ENCODE measurements at places on chromosomes 11 and 22. TPM values are rescaled to one million over a fixed set of nuclear protein-coding genes. Genes with fewer than 3 reads are reported as not detected.

The NOX4 gene
- total RNA-seq = not detected

The OR51L1 gene
- total RNA-seq = not detected

The CHRDL2 gene
- total RNA-seq = not detected

The RTN4RL2 gene
- not detected for total RNA-seq

The CENATAC gene
- total RNA-seq = 53.4 TPM

The RAB38 gene
- total RNA-seq = 2.2 TPM

GRCh38 chr11:126465573-126466188, 110.2 kb downstream of the ST3GAL4 start:
- H3K4me1 ChIP-seq = peaks cover 30% of the 10 kb centered on the region
- H3K4me3 ChIP-seq = peak overlapping the region; percentile 58
- no peaks in the 10 kb centered on the region for H3K36me3 ChIP-seq
- H3K27me3 ChIP-seq = no peaks in the 10 kb centered on the region
- DNase-seq = no peak

DNA sequence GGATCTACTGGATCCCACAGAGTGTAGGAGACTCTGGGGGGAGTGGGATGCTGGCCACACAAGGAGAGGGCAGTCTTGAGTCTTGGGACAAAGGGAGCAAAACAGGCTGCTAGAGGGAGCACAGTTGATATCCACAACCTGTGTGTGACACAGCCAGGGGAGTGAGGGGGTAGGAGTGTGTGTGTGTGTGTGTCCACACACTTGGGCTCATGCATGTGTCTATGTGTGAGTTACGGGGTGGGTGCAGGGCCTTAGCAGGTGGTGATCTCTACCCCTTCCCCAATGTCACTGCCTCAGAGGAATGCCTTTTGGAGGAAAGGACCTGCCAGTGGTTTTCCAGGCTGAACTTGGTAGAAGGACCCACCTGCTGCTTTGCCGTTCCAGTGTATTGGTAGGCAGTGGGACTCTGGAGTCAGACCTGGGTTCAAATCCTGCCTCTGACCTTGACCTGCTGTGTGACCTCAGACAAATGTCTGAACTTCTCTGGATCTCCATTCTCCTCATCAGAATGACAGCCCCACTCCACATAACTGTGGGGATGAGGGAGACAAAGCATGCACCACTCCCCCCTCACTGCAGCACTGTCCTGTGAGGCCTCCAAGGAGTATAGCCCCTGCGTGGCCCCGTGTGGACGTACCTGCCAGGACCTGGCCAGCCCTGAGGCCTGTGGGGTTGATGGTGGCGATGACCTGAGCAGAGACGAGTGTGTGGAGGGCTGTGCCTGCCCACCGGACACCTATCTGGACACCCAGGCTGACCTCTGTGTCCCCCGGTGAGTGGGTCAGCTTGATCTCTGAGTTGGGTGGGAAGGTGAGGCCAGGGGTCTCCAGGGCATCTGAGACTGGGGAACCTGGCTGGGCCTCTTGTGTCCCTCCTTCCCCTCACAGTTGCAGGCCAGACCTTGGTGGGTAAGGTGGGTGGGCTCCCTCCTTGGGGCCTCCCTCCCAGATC, 27.4 kb downstream of the OTOG start:
- no peak overlapping the region for H3K4me3 ChIP-seq
- H3K4me1 ChIP-seq = peaks cover 9% of the 10 kb centered on the region
- H3K27me3 ChIP-seq = peaks cover 7% of the 10 kb centered on the region
- H3K27ac ChIP-seq = no peak overlapping the region

- no peak for DNase-seq
- no peak overlapping the region for H3K27ac ChIP-seq
- no peaks in the 10 kb centered on the region for H3K27me3 ChIP-seq
- no peaks in the 10 kb centered on the region for H3K36me3 ChIP-seq
- H3K4me1 ChIP-seq = no peaks in the 10 kb centered on the region
Observed at GRCh38 chr11:132123449-132123848, 753.0 kb downstream of the NTM start.

GRCh38 chr11:7787239-7787638, 9.5 kb downstream of the OR5P2 start:
- peaks cover 7% of the 10 kb centered on the region for H3K36me3 ChIP-seq
- no peak for DNase-seq

DNA sequence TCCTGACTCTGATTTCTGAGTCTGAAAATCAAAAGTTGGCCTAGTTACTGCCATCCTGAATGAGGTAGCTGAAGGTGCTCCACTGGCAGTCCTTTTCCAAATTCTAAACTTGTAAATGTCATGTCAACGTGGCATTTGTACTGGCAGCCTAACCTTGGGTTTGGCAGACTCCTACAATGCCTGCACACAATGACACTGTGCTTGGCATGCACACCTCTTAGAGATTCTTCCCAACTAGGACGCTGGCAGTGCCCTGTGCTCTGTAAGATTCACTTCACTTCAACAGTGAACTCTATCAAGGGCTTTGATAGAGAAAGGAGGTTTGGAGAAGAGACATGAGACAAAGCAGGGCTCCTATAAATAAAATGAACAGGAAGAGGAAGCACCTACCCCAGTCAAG, 21.9 kb upstream of the PPP2R1B start:
- H3K27me3 ChIP-seq = no peaks in the 10 kb centered on the region
- H3K4me1 ChIP-seq = no peaks in the 10 kb centered on the region
- no peak overlapping the region for H3K4me3 ChIP-seq
- H3K36me3 ChIP-seq = peaks cover 10% of the 10 kb centered on the region
- no peak for DNase-seq

GRCh38 chr11:105034813-105035620, at the start of gene CASP1:
CASP1 (minus strand) TSS chr11:105035144; CDS start chr11:105035113, 31 bp downstream.
- peak within 1 kb of the TSS; percentile 90 for H3K27ac ChIP-seq
- H3K36me3 ChIP-seq = peaks cover 25% of the 10 kb centered on the region
- peak; percentile 66 for DNase-seq
- H3K4me3 ChIP-seq = peak within 1 kb of the TSS; percentile 92

DNA sequence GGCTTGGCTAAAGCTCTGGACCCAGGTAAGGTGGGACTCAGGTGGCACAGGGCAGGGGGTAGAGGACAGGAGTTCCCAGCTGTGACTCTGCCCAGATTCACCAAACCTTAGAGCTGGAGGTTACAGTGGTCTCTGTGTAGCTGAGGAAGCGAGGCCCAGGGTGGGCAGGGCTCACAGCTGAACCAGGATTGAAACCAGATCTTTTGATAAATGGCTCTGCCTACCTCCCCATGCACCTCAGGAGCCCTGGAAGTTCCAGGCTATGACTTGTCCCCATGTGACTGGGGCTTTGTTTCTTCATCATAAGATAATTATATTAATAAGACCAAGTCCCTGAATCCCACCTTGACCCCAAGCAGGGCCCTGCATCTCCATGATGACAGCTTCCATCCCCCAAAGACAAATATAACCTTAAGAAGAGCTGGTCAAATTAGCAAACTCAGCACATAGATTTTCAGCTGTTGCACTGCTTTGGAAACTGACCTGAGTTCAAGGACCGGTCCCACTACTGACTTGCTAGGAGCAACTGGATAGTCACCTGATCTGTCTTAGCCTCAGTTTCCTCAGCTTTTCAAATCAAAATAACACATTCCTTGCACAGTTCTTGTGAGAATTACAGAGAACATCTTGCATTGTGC, 21.3 kb upstream of the TSKU start:
- H3K4me3 ChIP-seq = no peak overlapping the region
- H3K4me1 ChIP-seq = peaks cover under 1% of the 10 kb centered on the region
- no peaks in the 10 kb centered on the region for H3K36me3 ChIP-seq
- no peak overlapping the region for H3K27ac ChIP-seq
- no peak for DNase-seq

- no peak overlapping the region for H3K4me3 ChIP-seq
- no peaks in the 10 kb centered on the region for H3K36me3 ChIP-seq
- no peaks in the 10 kb centered on the region for H3K27me3 ChIP-seq
- no peaks in the 10 kb centered on the region for H3K4me1 ChIP-seq
- H3K27ac ChIP-seq = no peak overlapping the region
- peak; percentile 44 for DNase-seq
Observed at GRCh38 chr22:19876941-19877625, 22.4 kb upstream of the GNB1L start.

- no peaks in the 10 kb centered on the region for H3K36me3 ChIP-seq
- H3K27me3 ChIP-seq = peaks cover 26% of the 10 kb centered on the region
- no peak overlapping the region for H3K27ac ChIP-seq
- no peaks in the 10 kb centered on the region for H3K4me1 ChIP-seq
- no peak overlapping the region for H3K4me3 ChIP-seq
- no peak for DNase-seq
Observed at GRCh38 chr22:26958378-26958777, 301.0 kb downstream of the MIAT start.

GRCh38 chr11:1531449-1532013, 40.5 kb downstream of the DUSP8 start:
- no peaks in the 10 kb centered on the region for H3K36me3 ChIP-seq
- H3K27me3 ChIP-seq = no peaks in the 10 kb centered on the region
- DNase-seq = no peak
- H3K4me1 ChIP-seq = peaks cover 32% of the 10 kb centered on the region

DNA sequence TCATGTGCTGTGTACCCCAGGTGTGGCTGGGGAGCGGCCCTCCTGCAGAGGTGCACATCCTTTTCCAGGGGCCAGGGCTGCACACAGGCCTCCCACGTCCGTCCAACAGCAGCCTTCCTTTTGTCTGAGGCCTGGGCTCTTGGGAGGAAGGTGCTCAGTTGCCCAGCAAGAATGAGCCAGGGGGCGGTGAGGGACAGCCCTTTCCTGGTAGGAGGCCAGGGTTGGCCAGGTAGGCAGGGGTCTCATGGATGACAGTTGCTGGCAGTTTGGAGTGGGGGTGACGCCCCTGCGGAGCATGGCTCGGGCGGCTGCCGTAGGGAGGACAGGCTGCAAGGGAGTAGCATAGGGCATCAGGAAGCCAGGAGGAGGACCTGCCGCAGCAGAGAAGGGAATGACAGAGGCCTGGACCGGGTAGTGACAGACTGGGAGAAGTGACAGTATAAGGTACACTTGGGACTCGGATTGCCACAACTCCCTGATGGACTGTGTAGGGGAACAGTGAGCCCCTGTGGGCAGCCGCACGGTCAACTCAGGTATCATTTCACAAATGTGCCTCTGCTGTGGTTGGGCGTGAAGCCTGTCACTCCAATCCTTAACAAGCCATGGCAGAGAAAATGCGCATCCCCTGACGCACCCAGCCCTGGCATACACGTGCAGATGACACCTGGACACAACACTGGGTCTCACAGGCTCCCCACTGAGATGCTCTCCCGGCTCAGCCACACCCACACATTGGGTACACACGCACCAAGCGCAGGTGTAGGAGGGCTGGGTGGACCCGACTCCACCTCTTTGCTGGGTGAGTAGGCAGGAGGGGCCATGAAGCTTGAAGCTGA, 79.7 kb downstream of the DGCR2 start:
- no peak overlapping the region for H3K4me3 ChIP-seq
- peaks cover 11% of the 10 kb centered on the region for H3K36me3 ChIP-seq
- no peaks in the 10 kb centered on the region for H3K4me1 ChIP-seq
- no peaks in the 10 kb centered on the region for H3K27me3 ChIP-seq

DNA sequence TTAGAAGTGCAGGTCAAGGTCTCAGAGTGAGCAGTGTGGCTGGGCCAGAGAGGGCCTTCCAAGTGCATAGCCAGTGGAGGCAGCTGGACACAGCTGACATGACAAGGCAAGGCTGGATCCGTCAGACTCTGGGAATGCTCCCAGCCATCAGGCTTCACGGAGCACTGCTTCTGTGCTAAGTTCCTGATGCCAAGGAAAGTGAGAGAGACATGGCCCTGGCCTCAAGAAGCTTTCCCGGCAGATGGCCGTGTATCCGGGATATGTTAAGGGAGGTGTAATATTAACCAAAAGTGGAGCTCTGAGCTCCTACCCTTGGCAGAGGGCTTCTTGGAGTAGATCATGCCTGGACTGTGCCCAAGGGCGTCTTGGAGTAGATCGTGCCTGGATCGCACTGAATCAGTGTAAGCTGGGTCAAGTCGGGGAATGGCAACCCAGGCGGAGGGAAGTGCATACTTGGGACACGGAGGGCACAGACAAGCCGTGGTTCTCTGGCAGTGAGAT, 7.4 kb upstream of the EFCAB6 start:
- peaks cover 3% of the 10 kb centered on the region for H3K4me1 ChIP-seq
- no peak overlapping the region for H3K4me3 ChIP-seq
- H3K27ac ChIP-seq = no peak overlapping the region
- peak; percentile 3 for DNase-seq
- H3K27me3 ChIP-seq = peaks cover 12% of the 10 kb centered on the region

DNA sequence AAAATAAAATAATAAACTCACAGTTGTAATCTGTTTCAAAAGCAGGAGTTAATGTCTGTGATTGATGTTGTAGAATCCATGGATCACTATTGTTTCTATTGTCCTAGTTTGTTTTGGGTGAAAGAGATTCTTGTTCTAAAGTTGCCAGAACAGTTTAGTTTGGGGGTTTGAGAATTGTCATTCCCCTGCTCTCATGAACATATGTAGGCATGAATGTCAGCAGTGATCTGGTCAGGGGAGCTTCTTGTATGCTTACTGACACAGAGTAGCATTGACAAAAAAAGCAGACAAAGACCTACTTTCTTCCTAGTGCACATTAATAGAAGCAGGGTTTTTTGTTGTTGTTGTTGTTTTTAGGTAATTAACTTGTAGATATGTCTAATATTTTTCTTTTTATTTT, 38.6 kb downstream of the ARHGAP1 start:
- H3K27me3 ChIP-seq = no peaks in the 10 kb centered on the region
- peaks cover 27% of the 10 kb centered on the region for H3K36me3 ChIP-seq
- H3K27ac ChIP-seq = no peak overlapping the region
- no peak overlapping the region for H3K4me3 ChIP-seq
- DNase-seq = no peak

DNA sequence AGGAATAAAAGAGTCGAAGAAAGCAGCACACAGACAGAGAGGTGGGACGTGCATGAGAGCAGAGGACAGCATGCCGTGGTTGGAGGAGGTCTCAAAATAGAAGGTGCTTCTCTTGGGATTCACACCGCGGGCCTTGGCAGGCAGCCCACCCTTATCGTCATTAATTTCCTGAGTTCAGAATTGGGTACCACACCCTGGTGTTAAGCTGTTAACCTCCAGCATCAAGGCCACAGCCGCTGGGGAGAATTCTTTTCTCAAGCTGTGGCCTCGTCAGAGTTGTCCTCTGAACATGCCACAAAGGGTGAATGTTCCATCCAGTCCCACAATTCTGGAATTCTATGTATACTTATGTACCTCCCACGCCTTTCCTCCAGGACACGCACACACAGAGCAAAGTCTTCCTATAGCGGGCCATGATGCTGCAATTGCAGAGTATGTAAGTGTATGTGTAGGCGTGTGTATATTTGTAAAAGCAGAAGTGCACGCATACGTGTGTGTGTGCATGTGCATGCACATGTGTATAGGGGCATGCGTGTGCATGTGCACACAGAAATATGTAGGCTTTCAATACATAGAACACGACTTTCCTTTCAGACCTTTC, 39.0 kb downstream of the ADAMTS8 start:
- no peaks in the 10 kb centered on the region for H3K27me3 ChIP-seq

DNA sequence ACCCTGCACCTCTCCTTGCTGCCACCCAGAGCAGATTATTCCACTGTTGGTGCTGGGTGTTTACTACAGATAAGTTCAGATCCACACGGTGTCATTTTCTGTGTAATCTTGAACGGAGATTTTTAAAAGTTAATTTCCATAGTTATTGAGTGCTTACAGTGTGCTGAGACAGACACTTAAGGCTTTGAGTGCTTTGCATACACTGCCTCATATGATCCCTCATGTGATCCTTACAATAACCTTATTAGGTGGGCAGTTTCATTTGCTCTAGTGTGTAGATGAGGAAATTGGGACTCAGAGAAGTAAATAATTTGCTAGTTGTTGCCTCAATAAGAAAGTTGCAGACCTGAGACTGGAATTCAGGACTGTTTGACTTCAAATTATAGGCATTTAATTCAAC, 32.3 kb upstream of the ME3 start:
- peaks cover 40% of the 10 kb centered on the region for H3K27me3 ChIP-seq
- DNase-seq = no peak
- H3K36me3 ChIP-seq = peaks cover 6% of the 10 kb centered on the region
- H3K4me1 ChIP-seq = no peaks in the 10 kb centered on the region
- no peak overlapping the region for H3K27ac ChIP-seq

All from natural killer cell treated with Interleukin-12 subunit alpha and Interleukin-12 subunit beta and Interleukin-15 and Interleukin-18, amount 100 ng/mL, for 72 hours (primary cell).